ENCODE measurements at places on chromosomes 2 and 18.
A peak's percentile ranks its signal among the peaks of the same experiment; 100 is the strongest.

DNA sequence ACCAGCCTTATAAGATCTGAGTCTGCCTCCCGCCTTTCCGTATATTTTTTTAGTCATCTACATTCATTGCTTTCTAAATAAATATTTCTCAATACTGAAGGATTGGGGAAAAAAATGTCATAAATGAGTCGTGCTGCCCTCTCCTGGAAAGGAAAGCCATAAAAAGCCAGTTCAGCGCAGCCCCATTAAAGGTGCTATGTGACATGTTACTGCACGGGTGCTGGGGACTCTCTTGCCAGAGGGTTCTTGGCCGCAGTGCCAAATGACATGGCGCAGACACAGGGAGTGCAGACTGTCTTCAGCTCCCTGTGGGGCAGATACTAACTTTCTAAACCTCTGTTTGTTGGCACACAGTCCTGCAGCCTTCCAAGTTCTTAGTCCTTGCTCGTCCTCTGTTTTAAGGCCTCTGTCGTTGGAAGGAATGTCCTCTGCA lies 53.7 kb upstream of the MAP3K20 start:
- no peak for DNase-seq

GRCh38 chr2:155766342-155767115 lies 566.0 kb downstream of the NR4A2 start:
- DNase-seq, result no peak

DNA sequence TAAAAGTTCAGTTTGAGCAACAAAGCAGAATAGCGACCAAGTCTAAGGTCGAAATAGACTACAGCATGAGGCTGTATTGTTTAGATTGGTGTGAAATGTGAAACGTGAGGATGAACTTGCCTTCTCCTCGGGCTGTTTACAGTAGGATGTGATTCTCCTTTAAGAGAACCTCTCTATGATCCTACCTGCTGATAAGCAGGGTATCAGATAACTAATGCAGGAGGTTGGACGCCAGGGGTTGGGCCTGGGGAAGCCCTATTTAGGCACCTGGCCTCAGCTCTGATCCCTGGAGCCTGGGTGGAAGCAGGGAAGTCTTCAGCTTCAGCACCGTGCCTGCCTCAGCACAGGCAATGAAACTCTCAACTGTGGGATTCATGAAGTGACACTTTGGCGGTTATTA lies 11.4 kb downstream of the CRYGD start:
- DNase-seq, result no peak

GRCh38 chr18:73409242-73409641 lies 541.5 kb upstream of the NETO1 start:
- DNase-seq, result no peak

DNA sequence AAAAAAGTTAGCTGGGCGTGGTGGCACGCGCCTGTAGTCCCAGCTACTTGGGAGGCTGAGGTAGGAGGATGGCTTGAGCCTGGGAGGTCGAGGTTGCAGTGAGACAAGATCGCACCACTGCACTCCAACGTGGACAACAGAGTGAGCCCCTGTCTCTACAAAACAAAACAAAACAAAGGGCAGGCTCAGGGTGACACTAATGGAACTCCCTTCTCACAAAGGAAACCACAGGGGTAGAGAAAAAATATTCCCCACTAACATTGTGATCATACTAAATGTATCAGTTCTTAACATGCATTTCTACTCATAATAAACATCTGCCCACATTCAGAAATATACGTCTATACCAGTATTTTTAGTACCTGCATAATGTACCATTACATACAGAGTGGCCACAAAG lies 21.1 kb downstream of the STAM2 start:
- no peak for DNase-seq

- no peak for DNase-seq
Observed at GRCh38 chr18:22711192-22711685, 221.9 kb upstream of the RBBP8 start.

DNA sequence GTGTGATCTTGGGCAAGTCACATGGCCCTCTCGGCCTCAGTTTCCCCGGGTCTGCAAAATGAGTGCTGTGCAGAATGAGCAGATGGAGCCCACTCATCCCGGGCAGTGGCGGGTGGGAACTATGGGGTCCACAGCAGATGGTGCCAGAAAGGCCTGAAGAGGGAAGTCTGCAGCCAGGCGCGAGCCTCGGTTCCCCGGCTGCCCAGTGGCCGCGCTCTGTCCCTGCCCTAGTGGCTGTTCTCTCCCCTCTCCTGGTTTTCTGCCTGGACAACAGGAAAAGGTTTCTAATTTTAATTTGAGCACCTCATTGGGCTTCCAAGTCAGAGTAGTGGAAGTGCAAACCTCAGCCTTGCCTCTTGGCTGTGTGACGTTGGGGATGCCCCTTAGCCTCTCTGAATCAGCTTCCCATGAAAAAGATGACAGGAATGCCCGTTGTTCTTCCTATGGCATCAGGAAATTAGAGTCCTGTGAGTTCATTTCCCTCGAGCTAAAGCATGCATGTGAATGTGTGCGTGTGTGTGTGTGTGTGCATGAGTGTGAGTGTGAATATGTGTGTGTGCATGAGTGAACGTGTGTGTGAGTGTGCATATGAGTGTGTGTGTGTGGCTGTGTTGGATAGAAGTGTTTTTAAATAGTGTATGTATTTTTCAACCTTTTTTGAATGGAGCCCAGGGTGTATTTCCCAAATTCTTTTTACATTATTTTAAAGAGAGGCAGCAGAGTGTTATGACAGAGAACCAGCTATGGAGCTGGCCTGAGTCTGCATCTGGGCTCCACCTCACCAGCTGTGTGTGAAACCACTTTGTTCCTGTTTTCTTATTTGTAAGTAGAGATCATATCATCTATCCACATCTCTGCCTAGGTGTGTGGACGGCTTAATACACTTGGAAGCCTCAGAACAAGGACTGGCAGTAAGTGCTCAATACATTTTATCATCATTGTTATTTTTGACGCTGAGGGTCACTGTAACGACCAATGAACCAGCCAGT lies 41.3 kb downstream of the RRM2 start:
- no peak for DNase-seq

DNA sequence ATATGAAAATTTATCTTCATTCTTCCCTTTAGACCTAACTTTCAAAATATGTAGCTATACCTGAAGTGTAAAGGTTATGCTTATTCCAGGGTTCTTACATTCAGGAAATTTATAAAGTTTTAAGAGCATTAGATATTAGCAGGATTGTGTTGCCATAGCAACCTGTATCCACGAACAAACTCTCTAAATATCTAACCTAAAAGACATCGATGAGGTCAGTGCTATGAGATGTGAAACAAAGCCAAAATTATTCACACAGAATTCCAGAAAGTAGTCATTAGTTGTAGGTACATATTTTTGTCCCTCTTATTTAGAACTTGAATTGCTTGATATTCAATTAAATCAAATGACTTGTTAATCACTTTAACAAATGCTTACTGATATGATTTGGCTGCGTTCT lies 705.3 kb downstream of the SOCS6 start:
- DNase-seq, result no peak

GRCh38 chr2:49359721-49360406 lies 205.5 kb upstream of the FSHR start:
- peak; percentile 14 for DNase-seq

DNA sequence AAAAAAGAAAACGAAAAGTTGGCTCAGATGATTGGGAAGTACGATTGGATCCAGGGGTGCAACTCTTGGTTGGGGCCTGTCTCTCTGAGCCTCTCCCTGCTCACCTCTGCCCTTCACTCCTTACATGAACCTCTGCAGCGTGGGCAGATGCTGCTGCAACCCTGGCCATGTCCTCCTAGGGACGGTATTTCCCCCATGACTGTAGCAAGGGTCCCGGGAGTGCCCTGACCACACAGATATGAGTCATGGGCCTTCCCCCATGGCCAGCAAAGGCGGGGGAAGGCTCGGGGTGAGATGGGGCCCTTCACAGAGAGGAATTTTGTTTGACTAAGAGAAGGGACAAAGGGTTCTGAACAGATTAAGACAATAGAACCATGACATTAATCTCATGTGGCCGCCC lies 129.0 kb downstream of the NCK2 start:
- DNase-seq, result no peak

DNA sequence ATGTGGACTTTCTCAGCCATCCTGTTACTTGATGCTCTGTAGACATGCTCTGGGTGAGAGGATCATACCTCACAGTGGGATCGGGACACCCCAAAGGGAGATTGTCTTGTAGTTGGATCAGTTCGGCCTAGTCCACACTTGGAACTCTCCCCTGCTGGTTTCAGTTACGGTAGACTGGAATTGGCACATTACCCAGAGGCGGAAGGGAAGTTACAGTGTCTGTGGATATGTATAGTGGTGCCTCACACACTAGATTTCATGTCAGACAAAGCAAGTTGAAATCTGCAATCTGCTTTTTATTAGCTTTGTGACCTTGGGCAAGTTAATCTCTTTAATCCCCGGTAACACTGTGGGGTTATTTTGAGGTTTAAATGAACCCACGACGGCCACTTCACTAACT lies 16.2 kb upstream of the CTAGE1 start:
- DNase-seq, result peak; percentile 29

GRCh38 chr2:160941290-160941846 lies 218.9 kb upstream of the TANK start:
- no peak for DNase-seq

DNA sequence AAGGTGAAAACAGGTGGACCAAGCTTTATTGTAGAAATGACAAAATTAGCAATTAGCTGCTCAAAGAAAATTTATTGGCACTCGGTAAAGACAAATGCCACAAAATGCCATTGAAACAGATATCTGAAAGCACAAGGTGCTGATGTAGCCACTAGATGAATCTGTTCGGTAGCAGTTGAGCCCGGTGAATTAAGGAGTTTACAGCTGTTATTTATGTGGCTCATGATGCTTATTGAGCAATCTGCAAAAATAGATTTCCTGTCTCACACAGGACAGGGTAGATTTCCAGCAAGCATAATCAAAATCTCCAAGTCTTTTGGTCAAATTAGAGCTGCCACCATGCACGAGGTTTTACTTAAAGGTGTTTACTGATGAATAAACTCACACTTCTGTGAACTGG lies 182.2 kb downstream of the PPP1R1C start:
- no peak for DNase-seq

- no peak for DNase-seq
Observed at GRCh38 chr2:222891890-222892289, 31.1 kb downstream of the ACSL3 start.

- DNase-seq, result no peak
Observed at GRCh38 chr2:4020153-4020552, 316.8 kb downstream of the DCDC2C start.

DNA sequence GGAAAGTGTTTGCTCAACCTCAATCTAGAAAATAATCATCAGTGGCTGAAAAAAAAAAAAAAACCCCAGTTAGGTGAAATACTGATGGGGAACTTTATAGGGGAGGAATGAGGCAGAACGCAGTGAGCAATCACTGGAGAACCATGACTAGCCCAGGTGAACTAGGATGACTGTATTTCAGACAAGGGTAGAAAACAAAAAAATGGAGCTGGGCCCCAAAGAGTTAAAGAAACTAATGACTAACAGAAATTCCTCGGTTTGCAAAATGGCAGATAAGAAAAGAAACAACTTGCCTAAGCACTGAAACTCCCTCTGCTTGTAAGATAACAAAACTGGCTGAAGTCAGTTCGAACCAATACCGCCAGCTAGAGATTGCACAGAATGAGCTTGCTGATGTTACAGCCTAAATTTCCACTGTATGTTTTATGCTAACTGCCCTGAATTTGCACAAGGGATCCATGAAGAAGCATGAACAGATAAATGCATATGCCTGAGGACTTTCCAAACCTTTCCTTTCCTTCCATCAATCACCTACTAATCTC lies 245.9 kb downstream of the METTL4 start:
- no peak for DNase-seq

DNA sequence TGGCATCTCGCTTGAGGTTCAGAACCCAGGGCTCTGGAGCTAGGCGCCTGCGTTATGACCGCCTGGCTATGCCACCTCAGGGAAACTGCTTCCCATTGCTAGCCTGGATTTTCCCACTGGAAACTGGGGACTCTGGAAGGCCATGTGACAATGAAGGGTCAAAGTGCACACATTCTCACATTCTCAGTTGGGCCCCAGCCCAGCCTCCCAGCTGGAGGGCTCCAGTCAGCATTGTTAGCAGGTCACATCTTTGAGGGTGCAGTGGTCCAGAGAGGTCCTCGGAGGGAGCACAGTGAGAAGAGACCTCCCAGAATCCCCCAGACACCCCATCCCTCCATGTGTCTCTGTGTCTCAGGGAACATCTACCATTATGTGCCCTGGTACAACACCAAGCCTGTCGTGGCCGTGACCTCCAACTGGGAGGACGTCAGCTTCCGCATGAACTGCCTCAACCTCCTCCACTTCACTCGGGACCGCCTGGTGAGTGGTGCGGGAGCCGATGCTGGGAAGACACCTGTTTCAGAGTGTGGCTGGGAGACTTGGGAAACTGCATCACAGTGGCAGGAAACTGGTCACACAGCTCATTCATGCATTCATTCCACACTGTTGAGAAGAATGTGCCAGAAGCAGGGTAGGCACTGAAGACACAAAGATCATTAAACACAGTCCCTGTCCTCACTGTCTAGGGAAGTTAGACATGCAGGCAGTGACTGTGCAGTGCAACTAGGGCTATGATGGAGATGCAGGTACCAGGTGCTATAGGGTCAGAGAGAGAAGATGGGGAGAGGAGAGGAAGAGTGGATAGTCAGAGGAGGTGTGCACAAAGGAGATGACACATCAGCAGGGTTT lies 41.6 kb downstream of the FER1L5 start:
- no peak for DNase-seq

DNA sequence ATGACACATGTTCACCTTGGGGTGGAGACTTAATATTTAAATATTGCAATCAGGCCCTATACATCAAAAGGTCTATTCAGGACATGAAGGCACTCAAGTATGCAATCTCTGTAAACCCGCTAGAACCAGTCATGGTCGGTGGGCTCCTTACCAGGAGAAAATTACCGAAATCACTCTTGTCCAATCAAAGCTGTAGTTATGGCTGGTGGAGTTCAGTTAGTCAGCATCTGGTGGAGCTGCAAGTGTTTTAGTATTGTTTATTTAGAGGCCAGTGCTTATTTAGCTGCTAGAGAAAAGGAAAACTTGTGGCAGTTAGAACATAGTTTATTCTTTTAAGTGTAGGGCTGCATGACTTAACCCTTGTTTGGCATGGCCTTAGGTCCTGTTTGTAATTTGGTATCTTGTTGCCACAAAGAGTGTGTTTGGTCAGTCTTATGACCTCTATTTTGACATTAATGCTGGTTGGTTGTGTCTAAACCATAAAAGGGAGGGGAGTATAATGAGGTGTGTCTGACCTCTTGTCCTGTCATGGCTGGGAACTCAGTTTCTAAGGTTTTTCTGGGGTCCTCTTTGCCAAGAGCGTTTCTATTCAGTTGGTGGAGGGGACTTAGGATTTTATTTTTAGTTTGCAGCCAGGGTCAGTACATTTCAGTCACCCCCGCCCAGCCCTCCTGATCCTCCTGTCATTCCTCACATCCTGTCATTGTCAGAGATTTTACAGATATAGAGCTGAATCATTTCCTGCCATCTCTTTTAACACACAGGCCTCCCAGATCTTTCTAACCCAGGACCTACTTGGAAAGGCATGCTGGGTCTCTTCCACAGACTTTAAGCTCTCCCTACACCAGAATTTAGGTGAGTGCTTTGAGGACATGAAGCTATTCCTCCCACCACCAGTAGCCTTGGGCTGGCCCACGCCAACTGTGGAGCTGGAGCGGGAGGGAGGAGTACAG lies 108.1 kb downstream of the XRCC5 start:
- DNase-seq, result no peak

GRCh38 chr2:179429597-179429996 lies 165.0 kb upstream of the SESTD1 start:
- DNase-seq, result no peak
